ENCODE measurements at places on chromosomes 5 and 9. TPM values are rescaled to one million over a fixed set of nuclear protein-coding genes. Genes with fewer than 3 reads are reported as not detected.

Gene PCDHGB4
- total RNA-seq = 2.5 TPM

Gene ZNF354C
- total RNA-seq = 7.6 TPM

Gene PCDHB6
- 9.1 TPM for total RNA-seq

Gene RORB
- total RNA-seq = 0.02 TPM

Gene PRRX2
- 12.7 TPM for total RNA-seq

Gene GMCL2
- total RNA-seq = not detected

All from A673 (cell line).